ENCODE measurements at places on chromosomes 7 and 10. TPM values are rescaled to one million over a fixed set of nuclear protein-coding genes. Genes with fewer than 3 reads are reported as not detected.

ITPRIP gene
- total RNA-seq, result 10.3 TPM

ASZ1 gene
- not detected for total RNA-seq

HMX3 gene
- total RNA-seq, result not detected

PNLIPRP1 gene
- not detected for total RNA-seq

SAMD9L gene
- total RNA-seq, result 2.8 TPM

MRLN gene
- total RNA-seq, result not detected

GPR26 gene
- not detected for total RNA-seq

JCAD gene
- 7.8 TPM for total RNA-seq

MBLAC1 gene
- total RNA-seq, result 4.3 TPM

GRCh38 chr10:132899751-132900065 is 42.7 kb downstream of the CFAP46 start:
- H3K4me3 ChIP-seq, result no peak overlapping the region
- no peaks in the 10 kb centered on the region for H3K4me1 ChIP-seq
- H3K27me3 ChIP-seq, result peaks cover 43% of the 10 kb centered on the region
- no peaks in the 10 kb centered on the region for H3K36me3 ChIP-seq

DNA sequence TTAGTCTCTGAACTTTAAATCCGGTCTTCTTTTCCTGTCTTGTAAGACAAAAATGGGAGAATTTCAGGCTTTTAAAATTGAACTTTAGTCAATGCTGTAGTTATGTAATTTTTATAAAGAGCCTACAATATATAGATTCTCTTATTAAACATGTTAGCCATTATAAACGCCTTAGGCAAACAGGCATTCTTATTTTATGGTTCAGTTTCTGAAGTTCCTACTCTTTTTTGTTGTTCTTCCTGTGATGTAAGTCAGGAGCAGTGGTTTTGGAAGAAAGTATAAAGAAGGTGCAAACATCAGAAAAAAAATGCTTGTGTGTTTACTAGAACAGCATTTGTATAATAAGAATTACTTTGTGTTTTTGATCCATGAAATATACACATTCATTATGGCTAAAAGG is 41.6 kb downstream of the BICC1 start:
- no peak overlapping the region for H3K4me3 ChIP-seq
- H3K36me3 ChIP-seq, result peaks cover 9% of the 10 kb centered on the region
- peaks cover 22% of the 10 kb centered on the region for H3K4me1 ChIP-seq
- H3K27me3 ChIP-seq, result no peaks in the 10 kb centered on the region
- no peak for DNase-seq

- H3K27ac ChIP-seq, result no peak overlapping the region
- no peak for DNase-seq
- H3K27me3 ChIP-seq, result no peaks in the 10 kb centered on the region
- no peaks in the 10 kb centered on the region for H3K4me1 ChIP-seq
These were observed 28.9 kb upstream of the LMTK2 start for GRCh38 chr7:98077762-98078161.

DNA sequence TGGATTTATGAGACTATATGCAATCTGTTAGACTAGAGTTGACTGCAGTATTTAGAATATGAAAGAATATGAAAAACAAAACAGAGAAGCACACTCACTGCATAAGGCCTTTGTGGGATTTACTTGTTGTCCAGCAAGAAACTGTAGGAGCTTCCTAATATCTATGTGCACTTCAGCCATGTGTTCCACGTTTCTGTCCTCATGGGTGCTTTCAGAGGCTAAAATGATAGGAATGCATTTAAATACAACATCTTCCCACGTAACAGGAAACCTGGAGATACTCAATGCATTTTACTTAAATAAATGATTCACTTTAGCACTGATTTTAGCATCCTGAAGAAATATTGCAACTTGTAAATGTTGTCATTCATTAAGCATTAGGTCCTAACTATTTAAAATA is 11.7 kb downstream of the HUS1 start:
- peaks cover 51% of the 10 kb centered on the region for H3K36me3 ChIP-seq
- DNase-seq, result no peak
- H3K27me3 ChIP-seq, result no peaks in the 10 kb centered on the region

- H3K4me3 ChIP-seq, result no peak overlapping the region
- H3K27me3 ChIP-seq, result no peaks in the 10 kb centered on the region
- H3K4me1 ChIP-seq, result no peaks in the 10 kb centered on the region
- peak; percentile 4 for DNase-seq
These were observed 184.2 kb downstream of the KMT2E start for GRCh38 chr7:105198223-105198622.

DNA sequence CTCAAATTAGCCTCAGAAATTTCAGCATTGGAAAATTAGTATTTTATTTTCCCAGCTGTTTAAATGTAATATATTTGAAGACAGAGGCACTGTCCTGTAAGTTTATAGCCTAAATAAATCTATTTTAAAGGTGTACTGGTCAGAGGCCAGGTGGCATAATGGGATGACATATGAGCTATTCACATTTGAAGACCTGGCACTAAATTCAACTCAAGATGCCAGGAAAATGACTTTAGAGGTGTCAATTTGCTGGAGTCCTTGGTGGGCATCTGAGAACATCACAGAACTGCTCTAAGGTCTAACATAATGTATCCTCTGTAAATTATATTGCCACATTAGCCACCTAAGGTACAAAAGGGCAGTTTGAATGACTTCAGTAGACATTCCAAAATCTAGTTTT is 348.9 kb upstream of the BMPER start:
- no peak overlapping the region for H3K4me3 ChIP-seq
- H3K27ac ChIP-seq, result no peak overlapping the region
- no peaks in the 10 kb centered on the region for H3K27me3 ChIP-seq
- H3K36me3 ChIP-seq, result no peaks in the 10 kb centered on the region

DNA sequence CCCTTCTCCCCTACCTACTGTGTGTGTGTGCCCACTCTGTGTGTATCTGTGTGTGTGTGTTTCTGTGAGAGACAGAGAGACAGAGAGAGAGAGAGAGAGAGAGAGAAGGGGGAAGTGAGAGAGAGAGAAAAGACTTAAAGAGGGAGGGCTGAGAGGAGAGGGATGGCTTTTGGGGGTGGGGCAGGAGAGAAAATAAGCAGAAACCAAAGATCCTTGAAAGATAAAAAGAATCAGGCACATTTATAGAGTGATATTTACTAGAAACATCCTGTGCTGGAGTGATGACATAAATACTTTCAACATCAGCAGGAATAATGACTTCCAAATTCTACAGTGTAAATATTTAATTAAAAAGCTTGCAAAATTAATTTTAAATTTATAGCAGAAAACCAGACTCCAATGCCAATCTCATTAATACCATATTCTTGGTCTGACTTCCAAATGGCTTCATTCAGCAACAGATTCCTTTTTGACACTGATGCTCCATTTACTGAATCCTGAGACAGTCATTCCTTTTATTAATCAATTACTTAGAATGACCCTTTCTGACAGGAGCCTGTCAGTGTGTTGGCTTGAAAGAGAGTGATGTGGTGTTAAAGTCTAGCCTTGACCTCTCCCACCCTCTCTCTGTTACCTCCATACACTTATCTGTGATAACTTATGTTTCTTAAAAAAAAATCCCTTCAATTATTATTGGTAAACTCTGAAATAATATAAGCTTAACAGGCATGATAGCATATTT is 41.7 kb upstream of the WNT2 start:
- no peaks in the 10 kb centered on the region for H3K36me3 ChIP-seq
- peaks cover 75% of the 10 kb centered on the region for H3K27me3 ChIP-seq
- H3K4me3 ChIP-seq, result no peak overlapping the region
- DNase-seq, result no peak
- H3K27ac ChIP-seq, result no peak overlapping the region

GRCh38 chr7:16301291-16301690 is 120.0 kb downstream of the CRPPA start:
- H3K27me3 ChIP-seq, result no peaks in the 10 kb centered on the region
- no peaks in the 10 kb centered on the region for H3K36me3 ChIP-seq
- peaks cover 6% of the 10 kb centered on the region for H3K4me1 ChIP-seq
- H3K27ac ChIP-seq, result no peak overlapping the region
- H3K4me3 ChIP-seq, result no peak overlapping the region

DNA sequence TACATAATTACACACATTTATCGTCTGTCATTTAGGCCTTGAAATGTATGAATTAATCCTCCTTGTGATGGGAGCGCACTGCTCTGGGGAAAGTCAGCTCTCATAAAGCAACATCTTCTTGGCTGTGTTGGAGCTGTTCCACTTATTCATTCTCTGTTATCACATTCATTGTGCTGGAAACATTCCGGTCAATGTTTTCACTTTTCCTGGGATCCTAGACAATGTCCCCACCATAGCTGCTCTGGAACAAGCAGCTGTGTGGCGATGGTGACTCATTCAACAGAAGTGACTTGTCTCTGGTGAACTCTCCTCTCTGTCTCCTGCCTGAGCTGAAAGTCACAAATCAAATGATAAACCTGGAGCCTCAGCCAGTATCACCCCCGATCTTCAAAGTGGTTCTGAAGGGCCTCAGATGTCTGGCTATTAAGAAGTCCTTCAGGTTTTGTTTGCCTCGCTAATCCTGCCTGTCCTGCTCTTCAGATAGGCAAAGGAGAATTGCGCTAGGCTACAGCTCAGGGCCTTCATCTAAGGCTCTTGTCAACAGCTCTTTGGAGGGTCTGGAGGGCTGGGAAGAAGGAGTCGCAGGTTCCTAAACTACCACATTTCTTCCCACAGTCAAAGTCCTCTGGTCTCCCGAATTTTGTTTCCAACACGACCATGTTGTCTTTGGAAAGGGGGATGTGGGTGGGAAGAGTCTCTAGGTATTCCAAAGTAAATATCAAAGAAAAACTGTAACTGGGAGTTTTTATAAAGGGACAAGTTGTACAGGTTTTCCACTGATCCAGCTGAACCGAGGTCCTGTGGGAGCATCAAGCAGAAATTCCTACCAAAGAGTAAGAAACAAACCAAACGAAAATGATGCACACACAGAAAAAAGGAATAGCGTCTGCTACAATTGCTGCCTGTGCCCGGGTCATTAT is 29.3 kb downstream of the KLF6 start:
- H3K27ac ChIP-seq, result peak overlapping the region; percentile 98
- peaks cover 45% of the 10 kb centered on the region for H3K4me1 ChIP-seq
- no peaks in the 10 kb centered on the region for H3K27me3 ChIP-seq
- H3K4me3 ChIP-seq, result no peak overlapping the region

- peaks cover 18% of the 10 kb centered on the region for H3K4me1 ChIP-seq
- no peak overlapping the region for H3K27ac ChIP-seq
- no peak for DNase-seq
- H3K4me3 ChIP-seq, result no peak overlapping the region
- no peaks in the 10 kb centered on the region for H3K27me3 ChIP-seq
These were observed 7.2 kb downstream of the RBM20 start for GRCh38 chr10:110651044-110651958.

GRCh38 chr7:28609608-28610007 is 197.3 kb downstream of the CREB5 start:
- H3K27me3 ChIP-seq, result no peaks in the 10 kb centered on the region
- no peak overlapping the region for H3K27ac ChIP-seq
- DNase-seq, result no peak
- no peaks in the 10 kb centered on the region for H3K36me3 ChIP-seq

DNA sequence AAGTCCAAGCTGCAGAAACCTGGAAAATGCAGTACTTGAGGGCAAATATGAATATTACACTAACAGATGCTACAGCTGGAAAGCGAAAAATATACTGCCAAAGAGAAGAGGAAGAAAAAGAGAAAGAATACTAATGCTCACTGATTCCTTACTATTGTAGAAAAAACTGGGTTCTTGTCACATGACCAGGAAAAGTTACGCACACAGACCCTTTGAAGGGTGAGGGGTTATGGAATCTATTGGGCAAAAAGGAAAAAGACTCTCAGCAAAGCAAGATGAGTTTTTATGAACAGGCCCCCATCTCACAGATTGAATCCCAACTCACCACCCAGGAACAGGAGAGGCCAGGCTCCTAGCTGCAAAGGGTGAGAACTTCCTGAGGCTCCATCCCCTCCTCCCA is 228.1 kb upstream of the KLF14 start:
- no peak overlapping the region for H3K4me3 ChIP-seq
- no peak overlapping the region for H3K27ac ChIP-seq
- no peaks in the 10 kb centered on the region for H3K27me3 ChIP-seq
- peaks cover 7% of the 10 kb centered on the region for H3K36me3 ChIP-seq
- no peak for DNase-seq

- no peak overlapping the region for H3K4me3 ChIP-seq
- no peak for DNase-seq
- H3K4me1 ChIP-seq, result peaks cover 10% of the 10 kb centered on the region
- no peak overlapping the region for H3K27ac ChIP-seq
- H3K27me3 ChIP-seq, result no peaks in the 10 kb centered on the region
These were observed 216.9 kb upstream of the GLI3 start for GRCh38 chr7:42453931-42454361.

DNA sequence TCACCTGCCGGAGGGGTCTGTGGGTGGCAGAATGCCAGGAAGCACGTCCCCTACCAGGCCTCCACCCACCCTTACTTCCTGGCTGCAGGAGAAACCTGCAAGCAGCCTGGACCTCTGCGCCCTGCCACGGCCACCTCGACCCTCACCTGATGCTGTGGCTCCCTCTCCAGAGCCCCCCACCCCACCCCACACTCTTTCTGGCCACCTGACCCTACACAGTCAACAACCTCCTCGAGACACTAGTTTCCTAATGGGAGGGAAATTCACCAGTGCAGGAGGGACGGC is 91.3 kb downstream of the PRKAG2 start:
- no peak for DNase-seq
- no peaks in the 10 kb centered on the region for H3K27me3 ChIP-seq
- no peaks in the 10 kb centered on the region for H3K4me1 ChIP-seq

- no peak overlapping the region for H3K4me3 ChIP-seq
- no peak overlapping the region for H3K27ac ChIP-seq
- no peaks in the 10 kb centered on the region for H3K27me3 ChIP-seq
- DNase-seq, result no peak
- H3K36me3 ChIP-seq, result no peaks in the 10 kb centered on the region
These were observed 251.4 kb upstream of the SEMA3C start for GRCh38 chr7:81170291-81170690.

GRCh38 chr7:27745064-27745583 is 5.2 kb downstream of the TAX1BP1 start:
- peak; percentile 79 for DNase-seq
- H3K4me3 ChIP-seq, result peak overlapping the region; percentile 41
- H3K27me3 ChIP-seq, result no peaks in the 10 kb centered on the region
- H3K4me1 ChIP-seq, result peaks cover 35% of the 10 kb centered on the region

- H3K36me3 ChIP-seq, result no peaks in the 10 kb centered on the region
- H3K27me3 ChIP-seq, result peaks cover 60% of the 10 kb centered on the region
- no peaks in the 10 kb centered on the region for H3K4me1 ChIP-seq
- peak; percentile 26 for DNase-seq
These were observed 12.3 kb downstream of the DDC start for GRCh38 chr7:50552921-50553320.

DNA sequence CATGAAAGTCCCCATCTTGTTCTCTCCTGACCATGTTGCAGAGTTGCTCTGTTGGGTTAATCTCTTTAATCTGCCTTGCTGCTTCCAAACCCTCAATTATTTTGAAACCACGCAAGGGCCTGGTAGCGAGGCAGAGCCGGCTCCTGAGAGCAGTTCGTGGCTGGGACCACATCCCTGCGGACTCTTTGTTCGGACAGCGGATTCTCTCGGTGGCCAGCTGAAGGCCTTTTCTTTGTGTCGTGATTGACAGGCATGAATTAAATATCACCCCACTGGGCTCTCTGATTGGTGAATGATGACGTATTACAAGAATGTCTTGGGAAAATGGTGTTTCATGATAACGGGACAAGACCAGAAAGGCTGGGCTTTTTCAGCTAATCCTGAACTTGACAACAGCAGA is 66.9 kb upstream of the ARHGAP21 start:
- no peak overlapping the region for H3K27ac ChIP-seq
- DNase-seq, result no peak

Data from PC-3 (cell line).